Prostate gland (tissue), 2 donors: ENCODE measurements at places on chromosomes 3 and 15.

- DNase-seq = no peak
These were observed 514.3 kb downstream of the PDCD6IP start for GRCh38 chr3:34312684-34313083.

GRCh38 chr3:181880331-181880730, 168.6 kb downstream of the SOX2 start:
- DNase-seq = no peak

DNA sequence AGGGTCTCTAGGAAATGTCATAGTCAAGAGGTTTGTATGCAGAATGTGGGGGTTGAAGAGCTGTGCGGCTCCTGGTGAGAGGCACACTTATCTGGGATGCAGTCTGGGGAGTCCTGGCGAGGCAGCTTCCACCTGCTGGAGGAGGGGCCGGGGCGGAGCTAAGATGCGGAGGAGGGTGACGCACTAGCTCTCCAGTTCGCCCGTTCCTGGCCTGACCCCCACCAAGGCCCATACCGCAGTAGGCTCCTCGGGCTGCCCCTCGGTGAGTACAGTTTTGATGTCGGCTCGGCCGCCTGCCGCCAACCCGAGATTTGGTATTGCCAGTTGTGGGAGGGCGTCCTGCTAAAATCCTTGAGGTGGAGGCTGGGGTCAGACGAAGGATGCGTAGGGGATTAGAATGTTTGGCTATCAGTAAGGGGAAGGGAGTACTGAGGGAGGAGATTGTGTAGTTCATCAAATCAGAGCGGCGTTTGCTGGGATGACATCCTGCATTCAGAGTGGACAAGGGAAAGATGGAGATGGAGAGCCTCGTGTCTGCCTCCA, at the start of gene SCG5:
TSS of gene SCG5 (plus strand) at position 194 of the 543 bp plus-strand sequence. CDS start 1,883 bp downstream, outside the sequence.
- DNase-seq = no peak

- no peak for DNase-seq
These were observed 878.5 kb downstream of the ROBO1 start for GRCh38 chr3:78889348-78889747.

- DNase-seq = no peak
These were observed 352.3 kb downstream of the LRTM1 start for GRCh38 chr3:54575618-54575960.
